ENCODE measurements at places on chromosomes 16 and 17.

DNA sequence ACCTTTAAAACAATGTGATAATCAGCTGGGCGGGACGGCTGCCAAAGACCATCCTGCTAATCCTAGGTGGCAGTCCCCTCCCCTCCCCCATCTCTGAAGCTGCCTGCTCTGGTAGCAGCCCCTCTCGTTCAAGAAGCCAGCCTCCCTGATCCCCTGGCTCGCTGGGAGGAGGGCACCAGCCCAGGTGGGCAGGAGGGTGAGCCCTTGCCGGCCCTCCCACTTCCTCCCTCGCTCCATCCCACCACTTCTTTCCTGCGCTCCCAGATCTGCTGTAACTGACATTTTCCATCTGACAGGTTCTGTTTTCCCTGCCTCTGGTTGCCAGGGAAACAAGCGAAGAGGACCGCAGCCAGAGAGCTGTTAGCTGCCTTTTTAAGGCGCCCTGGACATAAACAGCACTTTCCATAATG is 155.7 kb upstream of the TNRC6C start:
- peak; percentile 60 for DNase-seq

- no peak for DNase-seq
Observed at GRCh38 chr16:85901773-85902365, 2.9 kb downstream of the IRF8 start.

DNA sequence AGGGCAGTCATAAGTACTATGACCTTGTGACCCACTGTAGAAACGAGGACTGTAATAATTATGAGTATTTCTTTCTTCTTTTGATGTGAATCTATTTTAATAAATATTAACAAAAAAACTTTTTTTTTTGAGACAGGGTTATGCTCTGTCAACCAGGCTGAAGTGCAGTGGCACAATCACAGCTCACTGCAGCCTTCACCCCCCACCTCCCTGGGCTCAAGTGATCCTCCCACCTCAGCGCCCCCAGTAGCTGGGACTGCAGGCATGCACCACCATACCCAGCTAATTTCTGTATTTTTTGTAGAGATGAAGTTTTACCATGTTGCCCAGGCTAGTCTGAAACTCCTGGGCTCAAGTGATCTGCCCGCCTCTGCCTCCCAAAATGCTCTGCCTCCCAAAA is 32.6 kb downstream of the SCPEP1 start:
- no peak for DNase-seq

DNA sequence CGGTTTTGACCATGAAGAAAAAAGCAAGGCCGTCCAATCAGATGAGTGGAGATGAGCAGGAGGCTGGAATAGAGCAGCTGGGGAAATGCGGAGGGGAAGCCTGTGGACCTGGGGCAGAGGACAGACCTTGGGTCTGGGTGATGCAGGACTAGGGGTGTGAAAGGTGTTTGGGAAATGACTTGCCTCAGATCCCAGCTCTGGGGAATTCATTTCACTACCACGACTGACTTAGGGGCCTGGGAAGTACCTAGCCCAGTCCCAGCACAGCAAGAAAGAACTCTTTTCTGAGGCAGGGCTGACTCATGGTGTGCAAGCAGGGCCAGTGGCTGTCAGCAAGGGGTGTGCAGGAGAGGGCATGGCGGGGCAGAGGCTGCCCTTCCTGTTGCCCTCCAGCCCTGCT is 14.8 kb downstream of the DNAI2 start:
- no peak for DNase-seq

DNA sequence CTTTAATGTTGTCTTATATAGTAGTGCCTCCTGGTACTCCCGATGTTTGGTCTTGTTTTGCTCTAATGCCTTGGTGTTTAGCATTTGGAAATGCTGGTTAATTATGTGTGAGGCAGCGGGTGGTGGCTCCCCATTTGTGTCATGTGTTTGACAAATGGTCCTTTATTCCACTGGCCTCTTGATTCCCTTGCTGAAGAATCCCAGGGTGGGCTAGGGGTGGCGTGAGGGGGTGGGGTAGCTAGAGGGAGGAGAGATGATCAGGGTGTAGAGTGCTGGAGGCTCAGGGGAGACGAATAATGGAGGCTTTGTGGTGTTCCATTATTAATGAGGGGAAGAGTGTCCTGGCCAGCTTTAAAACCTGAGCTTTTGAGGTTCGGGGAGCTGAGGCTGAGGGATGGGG is 5.4 kb downstream of the DYNLL2 start:
- DNase-seq, result no peak
